ENCODE measurements at places on chromosomes 2 and 18. TPM values are rescaled to one million over a fixed set of nuclear protein-coding genes. Genes with fewer than 3 reads are reported as not detected.

DNA sequence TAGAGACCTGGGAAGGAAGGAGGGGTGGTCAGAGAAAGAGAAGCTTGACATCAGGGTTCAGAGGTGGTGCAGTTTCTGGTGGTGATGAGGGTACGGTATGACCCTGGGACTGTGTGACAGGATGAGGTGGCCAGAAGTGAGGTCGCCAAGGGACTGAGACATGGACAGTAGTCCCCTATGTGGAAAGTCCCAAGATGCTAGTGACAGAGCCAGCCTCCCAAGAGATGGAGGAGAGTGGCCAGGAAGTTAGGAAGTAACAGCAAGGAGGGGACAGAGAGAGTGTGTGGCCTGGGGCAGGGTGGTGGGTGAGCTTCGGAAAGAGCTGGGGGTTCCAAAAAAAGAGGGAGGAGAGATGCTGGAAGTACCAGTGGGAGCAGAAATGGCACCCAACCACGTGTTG is 66.0 kb downstream of the SMAD7 start:
- H3K27ac ChIP-seq, result no peak overlapping the region
- peaks cover 13% of the 10 kb centered on the region for H3K4me1 ChIP-seq
- no peak overlapping the region for H3K4me3 ChIP-seq
- no peaks in the 10 kb centered on the region for H3K36me3 ChIP-seq
- no peak for DNase-seq

DNA sequence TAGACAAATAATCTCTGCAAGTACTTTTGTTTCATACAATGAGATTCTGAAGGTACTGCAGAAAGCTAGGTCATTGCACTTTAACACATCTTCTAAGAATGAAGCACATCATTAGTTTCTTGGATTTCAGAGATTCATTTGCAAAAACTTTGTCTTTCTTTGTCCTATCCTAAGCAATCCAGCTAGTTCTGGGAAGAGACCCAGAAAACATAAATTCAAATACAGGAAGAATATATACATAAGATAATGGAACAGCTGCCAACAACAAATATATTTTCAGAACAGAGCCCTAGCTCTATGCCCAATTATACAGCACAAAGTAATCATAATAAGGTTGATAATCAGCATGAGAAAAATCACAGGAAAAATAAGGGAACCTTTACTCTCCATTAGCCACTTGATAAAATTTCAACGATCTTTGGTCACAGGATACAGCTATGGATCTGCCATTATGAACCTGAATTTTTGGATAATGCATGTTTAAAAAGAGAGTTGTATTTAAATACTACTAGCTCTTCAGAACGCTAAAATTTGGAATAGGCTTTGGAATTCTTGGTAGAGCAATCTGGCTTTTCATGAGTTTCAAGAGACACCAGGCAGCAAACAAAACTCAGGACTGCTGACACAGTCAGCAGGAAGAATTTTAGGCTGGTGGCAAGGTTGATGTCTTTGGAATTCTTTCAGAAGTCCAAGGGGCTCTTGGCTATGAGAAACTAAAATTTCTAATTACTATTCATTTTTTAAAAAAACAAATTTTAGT is 250.4 kb upstream of the SMIM21 start:
- H3K4me3 ChIP-seq, result no peak overlapping the region
- no peaks in the 10 kb centered on the region for H3K27me3 ChIP-seq
- no peak overlapping the region for H3K27ac ChIP-seq
- no peak for DNase-seq

Gene DYNC2LI1
- total RNA-seq, result 6.1 TPM

DNA sequence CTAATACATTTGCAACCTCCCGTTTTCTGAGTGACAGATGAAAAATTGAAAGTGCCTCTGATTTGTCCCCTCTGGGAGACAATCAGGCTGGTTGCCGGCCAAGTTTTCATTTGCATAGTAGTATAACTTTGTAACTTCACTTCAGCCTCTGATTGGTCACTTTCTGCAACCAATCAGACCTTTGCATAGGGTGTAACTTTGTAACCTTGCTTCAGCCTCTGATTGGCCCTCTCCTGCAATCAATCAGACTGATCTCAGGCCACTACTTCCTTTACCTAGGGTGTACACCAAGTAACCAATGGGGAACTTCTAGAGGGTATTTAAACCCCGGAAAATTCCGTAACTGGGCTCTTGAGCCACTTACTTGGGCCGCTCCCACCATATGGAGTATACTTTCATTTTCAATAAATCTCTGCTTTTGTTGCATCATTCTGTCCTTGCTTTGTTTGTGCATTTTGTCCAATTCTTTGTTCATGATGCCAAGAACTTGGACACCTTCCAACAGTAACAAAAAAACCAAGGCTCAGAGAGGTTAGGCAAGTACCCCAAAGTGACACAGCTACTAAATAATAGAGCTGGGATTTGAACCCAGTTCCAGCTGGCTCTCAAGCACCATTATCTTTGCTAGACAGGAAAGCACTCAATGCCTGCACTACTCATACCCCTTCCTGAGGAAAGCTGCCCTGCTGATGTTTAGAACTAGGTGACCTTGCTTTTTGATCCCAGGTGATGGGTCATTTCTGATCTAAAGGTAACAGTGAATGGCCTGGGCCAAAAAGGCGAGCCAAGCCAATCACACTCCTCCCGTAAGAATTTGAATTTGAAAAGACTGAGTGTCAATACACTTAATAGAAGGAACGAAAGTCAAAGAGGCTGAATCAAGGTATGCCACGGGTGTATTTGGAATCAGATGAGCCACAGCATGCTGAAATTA is 10.9 kb upstream of the MYOM1 start:
- H3K4me1 ChIP-seq, result peaks cover 3% of the 10 kb centered on the region
- no peak for DNase-seq
- no peak overlapping the region for H3K27ac ChIP-seq
- H3K36me3 ChIP-seq, result peaks cover 2% of the 10 kb centered on the region

Gene ANKRD62
- not detected for total RNA-seq

- DNase-seq, result no peak
- H3K27ac ChIP-seq, result no peak overlapping the region
Measured at GRCh38 chr2:179773986-179774385, 87.4 kb downstream of the ZNF385B start.

DNA sequence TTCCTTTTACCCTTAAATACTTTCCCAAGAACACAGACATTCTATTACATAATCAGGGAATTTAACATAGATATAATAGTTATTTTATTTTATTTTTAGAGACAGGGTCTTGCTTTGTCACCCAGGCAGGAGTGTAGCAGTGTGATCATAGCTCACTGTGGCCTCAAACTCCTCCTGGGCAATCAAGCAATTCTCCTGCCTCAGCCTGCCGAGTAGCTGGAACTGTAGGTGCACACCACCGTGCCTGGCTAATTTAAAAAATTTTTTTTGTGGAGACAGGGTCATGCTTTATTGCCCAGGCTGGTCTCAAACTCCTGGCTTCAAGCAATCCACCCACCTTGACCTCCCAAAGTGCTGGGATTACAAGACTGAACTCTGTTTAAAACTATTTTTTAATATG is 45.6 kb downstream of the SLC4A1AP start:
- H3K4me1 ChIP-seq, result peaks cover 2% of the 10 kb centered on the region
- H3K4me3 ChIP-seq, result no peak overlapping the region
- H3K27me3 ChIP-seq, result peaks cover 17% of the 10 kb centered on the region
- no peaks in the 10 kb centered on the region for H3K36me3 ChIP-seq
- no peak for DNase-seq

Gene UGT1A8
- total RNA-seq, result not detected

GRCh38 chr2:66775730-66776422 is 341.0 kb downstream of the MEIS1 start:
- no peak overlapping the region for H3K27ac ChIP-seq
- H3K27me3 ChIP-seq, result no peaks in the 10 kb centered on the region
- no peaks in the 10 kb centered on the region for H3K36me3 ChIP-seq
- no peak overlapping the region for H3K4me3 ChIP-seq
- no peaks in the 10 kb centered on the region for H3K4me1 ChIP-seq

DNA sequence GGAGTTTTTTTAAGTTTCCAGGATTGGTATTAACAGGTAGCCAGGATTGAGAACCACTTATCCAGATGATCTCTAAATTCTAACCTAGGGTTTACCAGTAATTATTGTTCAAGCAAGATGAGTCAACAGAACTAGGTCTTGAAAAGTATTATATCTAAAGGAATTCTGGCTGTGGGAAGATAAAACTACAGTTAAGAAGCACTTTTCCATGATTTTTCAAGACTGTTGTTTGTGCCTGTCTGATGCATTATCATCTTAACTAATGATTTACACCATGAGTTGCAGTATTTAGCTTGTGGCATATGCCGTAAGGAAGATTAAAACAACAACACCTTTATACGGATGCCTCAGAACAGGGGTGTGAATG is 142.2 kb upstream of the CCDC68 start:
- H3K27me3 ChIP-seq, result no peaks in the 10 kb centered on the region
- no peaks in the 10 kb centered on the region for H3K36me3 ChIP-seq

GRCh38 chr2:156884216-156884615 is 373.3 kb upstream of the GALNT5 start:
- no peaks in the 10 kb centered on the region for H3K36me3 ChIP-seq
- no peak overlapping the region for H3K4me3 ChIP-seq
- no peaks in the 10 kb centered on the region for H3K4me1 ChIP-seq
- H3K27ac ChIP-seq, result no peak overlapping the region
